Activated CD4-positive, alpha-beta T cell treated with anti-CD3 and anti-CD28 coated beads for 36 hours (primary cell): ENCODE measurements at places on chromosomes 5 and 9. TPM values are rescaled to one million over a fixed set of nuclear protein-coding genes. Genes with fewer than 3 reads are reported as not detected.

DNA sequence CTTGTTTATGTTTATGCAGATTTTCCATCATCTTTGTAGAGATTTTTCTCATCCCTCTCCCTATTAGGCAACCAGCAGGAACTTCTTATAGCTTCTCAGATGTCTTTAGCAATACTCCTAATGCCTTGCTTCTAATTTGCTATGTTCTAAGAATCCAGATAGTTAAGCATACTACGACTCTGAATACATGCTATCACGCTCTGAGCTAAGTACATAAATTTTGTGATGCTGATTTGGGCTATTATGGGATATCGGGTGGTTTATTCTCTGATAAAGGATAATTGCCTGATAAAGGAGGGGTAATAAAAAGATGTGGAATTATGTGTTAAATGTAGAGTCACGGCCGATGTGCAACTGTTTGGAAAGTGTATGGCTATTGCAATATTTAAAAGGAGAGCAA lies 6.5 kb upstream of the FBXL7 start:
- no peaks in the 10 kb centered on the region for H3K36me3 ChIP-seq
- H3K4me1 ChIP-seq = no peaks in the 10 kb centered on the region
- no peak overlapping the region for H3K4me3 ChIP-seq
- no peak for DNase-seq
- no peak overlapping the region for H3K27ac ChIP-seq

- no peak overlapping the region for H3K4me3 ChIP-seq
- H3K4me1 ChIP-seq = no peaks in the 10 kb centered on the region
- no peak for DNase-seq
- H3K27me3 ChIP-seq = peaks cover 12% of the 10 kb centered on the region
- no peak overlapping the region for H3K27ac ChIP-seq
Observed at GRCh38 chr9:18766989-18767550, 265.9 kb downstream of the SAXO1 start.

DNA sequence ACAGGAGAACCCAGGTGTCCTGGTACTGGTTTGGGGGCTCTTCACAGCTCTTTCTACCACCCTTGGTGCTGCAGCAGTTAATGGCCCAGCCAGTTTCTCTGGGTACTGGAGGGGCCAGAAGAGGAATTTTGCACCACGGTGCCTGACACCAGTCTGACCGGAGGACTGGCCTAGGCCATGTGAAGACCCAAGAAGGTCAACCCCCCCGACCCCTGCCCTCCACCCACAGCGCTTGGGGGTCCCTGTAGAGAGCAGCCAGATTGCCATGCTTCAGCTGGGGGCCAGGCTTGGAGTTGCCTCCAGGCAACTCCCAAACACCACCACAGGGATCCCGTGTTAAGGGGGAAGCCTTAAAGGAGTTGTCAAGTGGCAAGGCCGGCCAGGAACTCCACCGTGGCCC lies 6.2 kb downstream of the ARSI start:
- no peak for DNase-seq
- peaks cover 13% of the 10 kb centered on the region for H3K27me3 ChIP-seq
- no peaks in the 10 kb centered on the region for H3K4me1 ChIP-seq
- H3K4me3 ChIP-seq = no peak overlapping the region

DNA sequence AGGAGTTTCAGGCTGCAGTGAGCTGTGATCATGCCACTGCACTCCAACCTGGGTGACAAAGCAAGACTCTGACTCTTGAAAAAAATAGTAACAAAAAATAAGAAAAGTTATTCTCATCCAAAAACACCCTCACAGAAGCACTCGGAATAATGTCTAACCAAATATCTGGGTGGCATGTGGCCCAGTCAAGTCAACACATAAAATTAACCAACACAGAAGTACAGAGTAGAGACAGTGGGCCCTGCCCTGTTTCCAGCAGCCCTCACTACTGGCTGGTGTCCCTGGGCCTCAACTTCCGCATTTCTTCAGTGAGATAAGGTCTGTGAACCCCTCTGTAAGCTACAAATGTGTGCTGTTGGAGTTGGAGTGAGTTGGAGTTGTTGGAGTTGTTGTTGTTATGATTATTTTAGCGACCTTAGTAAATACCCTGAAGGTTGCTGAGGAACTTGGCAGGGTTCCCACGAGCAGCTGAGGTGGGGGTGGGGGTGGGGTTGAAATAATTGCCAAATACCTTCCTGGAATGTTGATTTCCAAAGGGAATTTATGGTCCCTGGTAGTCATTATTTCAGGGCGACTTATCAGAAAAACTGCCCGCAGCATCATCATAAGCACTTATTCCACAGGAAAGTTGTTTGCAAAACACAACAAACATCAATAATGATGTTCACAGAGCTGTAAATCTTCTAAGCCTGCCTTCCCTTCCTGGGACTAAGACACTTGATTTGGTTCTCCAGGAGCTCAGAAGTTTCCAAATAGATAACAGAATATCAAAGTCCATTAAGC lies 30.2 kb downstream of the C5orf15 start:
- H3K27me3 ChIP-seq = no peaks in the 10 kb centered on the region
- DNase-seq = no peak
- peaks cover 27% of the 10 kb centered on the region for H3K4me1 ChIP-seq
- no peaks in the 10 kb centered on the region for H3K36me3 ChIP-seq

- H3K36me3 ChIP-seq = peaks cover 7% of the 10 kb centered on the region
- no peak overlapping the region for H3K27ac ChIP-seq
- H3K4me3 ChIP-seq = no peak overlapping the region
- H3K4me1 ChIP-seq = peaks cover 48% of the 10 kb centered on the region
- H3K27me3 ChIP-seq = no peaks in the 10 kb centered on the region
- DNase-seq = no peak
Observed at GRCh38 chr5:76497065-76497460, 94.0 kb downstream of the IQGAP2 start.

DNA sequence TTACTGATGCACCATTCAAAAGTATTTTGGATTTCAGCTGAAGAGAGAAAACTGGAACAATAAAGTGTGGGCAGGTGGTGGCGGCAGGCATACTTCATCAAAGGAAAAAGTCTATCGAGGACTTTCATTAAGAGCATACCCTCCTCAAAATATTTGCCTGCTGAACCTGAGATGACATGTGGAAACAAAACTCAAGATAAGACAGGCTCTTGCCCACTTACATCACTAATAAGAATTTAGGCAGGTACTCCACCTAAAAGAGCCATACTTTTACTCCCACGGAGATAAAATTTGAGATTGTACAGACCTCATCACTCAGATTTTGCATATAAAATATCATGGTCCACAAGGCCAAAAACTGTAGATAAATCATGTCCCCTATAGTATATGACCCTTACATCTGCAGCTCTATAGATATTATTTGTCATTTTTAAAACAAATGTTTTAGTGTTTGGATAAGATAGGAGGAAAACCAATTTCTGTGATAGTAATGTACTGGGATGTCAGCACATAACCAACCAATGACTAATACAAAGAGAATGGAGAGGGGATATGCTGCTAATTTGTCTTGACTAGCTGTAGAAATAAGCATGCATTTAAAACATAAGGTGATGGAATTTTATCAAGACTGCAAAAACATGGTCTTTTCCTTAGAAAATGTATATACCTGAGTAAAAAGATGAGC lies 730.6 kb upstream of the ZNF608 start:
- DNase-seq = no peak
- no peak overlapping the region for H3K4me3 ChIP-seq
- no peaks in the 10 kb centered on the region for H3K27me3 ChIP-seq
- H3K4me1 ChIP-seq = no peaks in the 10 kb centered on the region
- no peak overlapping the region for H3K27ac ChIP-seq

NR2F1-AS1 gene
- not detected for total RNA-seq

DNA sequence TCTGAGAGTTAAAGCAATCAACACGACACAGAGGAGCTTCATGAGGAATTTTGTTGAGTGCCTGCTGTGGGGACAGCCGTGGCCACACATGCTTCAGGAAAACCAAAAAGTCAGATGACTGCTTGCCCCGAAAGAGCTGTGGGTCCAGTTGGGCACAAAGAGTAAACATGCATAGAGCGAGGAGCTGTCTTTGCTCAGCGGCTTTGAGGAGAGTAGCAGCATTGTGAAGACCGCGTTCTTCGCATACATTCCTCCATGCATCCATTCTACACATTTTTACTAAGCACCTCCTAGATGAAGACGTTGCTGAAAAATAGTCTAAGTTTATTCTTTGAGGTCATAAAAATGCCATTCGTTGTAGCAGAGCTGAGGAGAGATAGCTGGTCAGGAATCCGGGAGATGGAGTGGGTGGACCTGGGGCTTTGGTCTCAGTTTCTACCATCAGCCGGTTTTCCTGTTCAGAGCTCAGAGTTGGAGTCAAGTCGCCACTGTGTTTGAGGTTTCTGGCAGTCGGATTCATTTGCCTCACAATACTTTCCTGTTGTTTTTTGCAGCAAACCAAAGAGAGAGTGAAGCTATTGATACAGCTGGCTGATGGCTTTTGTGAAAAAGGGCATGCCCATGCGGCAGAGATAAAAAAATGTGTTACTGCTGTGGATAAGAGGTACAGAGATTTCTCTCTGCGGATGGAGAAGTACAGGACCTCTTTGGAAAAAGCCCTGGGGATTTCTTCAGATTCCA lies 194.5 kb upstream of the OTULINL start:
- H3K4me1 ChIP-seq = no peaks in the 10 kb centered on the region
- no peak overlapping the region for H3K27ac ChIP-seq
- peaks cover 2% of the 10 kb centered on the region for H3K36me3 ChIP-seq
- DNase-seq = no peak
- peaks cover 2% of the 10 kb centered on the region for H3K27me3 ChIP-seq

GRCh38 chr5:107383414-107383813 lies 287.3 kb downstream of the EFNA5 start:
- peaks cover 12% of the 10 kb centered on the region for H3K4me1 ChIP-seq
- H3K27me3 ChIP-seq = no peaks in the 10 kb centered on the region
- no peak overlapping the region for H3K27ac ChIP-seq
- H3K36me3 ChIP-seq = no peaks in the 10 kb centered on the region

CBY3 gene
- 0.71 TPM for total RNA-seq

DNA sequence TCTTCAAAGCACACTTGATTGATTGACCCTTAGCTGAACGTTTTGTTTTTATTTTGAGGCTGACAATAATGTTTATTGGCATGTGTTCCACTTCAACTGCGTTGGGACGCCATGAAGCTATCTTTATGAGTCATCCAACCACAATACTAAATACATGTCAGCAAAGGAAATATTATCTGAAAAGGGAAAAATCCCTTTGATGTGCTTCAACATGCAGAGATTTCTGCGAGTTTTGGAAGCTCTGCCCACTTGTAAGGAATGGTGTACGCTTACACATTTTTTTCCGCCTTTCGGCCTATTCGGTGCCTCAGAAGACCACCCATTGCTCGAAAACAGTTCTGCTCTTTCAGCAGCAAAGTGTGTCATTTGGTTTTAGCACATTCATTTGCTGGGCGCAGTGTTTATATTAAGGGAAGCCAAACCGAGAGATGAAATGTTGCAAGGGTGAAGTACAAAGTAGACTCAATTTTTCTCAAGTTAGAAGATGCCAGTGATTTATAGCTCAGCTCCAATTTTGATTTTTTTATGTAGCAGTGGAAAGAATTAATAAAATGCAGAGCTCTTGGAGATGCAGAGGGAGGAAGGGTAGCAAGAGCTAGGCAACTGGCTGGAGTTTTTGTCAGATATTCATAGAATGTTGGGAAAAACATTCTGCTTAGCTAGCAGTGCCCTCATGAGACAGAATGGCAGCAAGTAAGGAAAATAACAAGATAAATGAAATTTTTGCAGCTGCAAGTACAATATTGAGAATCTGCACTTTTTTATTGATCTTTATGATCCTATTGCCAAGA lies 68.9 kb downstream of the PRDM6 start:
- H3K27me3 ChIP-seq = peaks cover 2% of the 10 kb centered on the region
- no peak overlapping the region for H3K4me3 ChIP-seq
- no peaks in the 10 kb centered on the region for H3K36me3 ChIP-seq
- no peak overlapping the region for H3K27ac ChIP-seq
- DNase-seq = no peak

GRCh38 chr5:124927735-124928134 lies 181.3 kb upstream of the ZNF608 start:
- no peaks in the 10 kb centered on the region for H3K36me3 ChIP-seq
- peaks cover 4% of the 10 kb centered on the region for H3K27me3 ChIP-seq
- no peaks in the 10 kb centered on the region for H3K4me1 ChIP-seq
- DNase-seq = no peak
- H3K4me3 ChIP-seq = no peak overlapping the region

GRCh38 chr5:135375040-135375793 lies 23.8 kb downstream of the MACROH2A1 start:
- H3K4me3 ChIP-seq = no peak overlapping the region
- no peak overlapping the region for H3K27ac ChIP-seq
- DNase-seq = no peak
- H3K4me1 ChIP-seq = peaks cover 76% of the 10 kb centered on the region
- H3K27me3 ChIP-seq = no peaks in the 10 kb centered on the region

DNA sequence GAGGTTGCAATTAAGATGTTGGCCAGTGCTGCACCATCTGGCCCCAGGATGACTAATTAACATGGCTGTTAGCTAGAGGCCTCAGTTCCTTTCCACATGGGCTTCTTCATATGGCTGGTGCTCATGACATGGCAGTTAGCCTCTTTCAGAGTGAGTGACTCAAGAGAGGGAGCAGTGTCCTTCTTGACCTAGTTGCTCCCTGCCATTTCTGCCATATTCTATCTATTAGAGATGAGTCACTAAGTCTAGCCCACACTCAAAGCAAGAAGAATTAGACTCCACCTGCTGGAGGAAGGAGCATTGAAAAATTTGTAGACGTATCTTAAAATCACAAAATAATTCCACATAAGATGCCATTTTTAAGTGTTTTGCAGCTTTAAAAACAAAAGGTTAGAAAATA lies 651.2 kb upstream of the CCNG1 start:
- no peaks in the 10 kb centered on the region for H3K27me3 ChIP-seq
- DNase-seq = no peak
- no peaks in the 10 kb centered on the region for H3K4me1 ChIP-seq
- H3K27ac ChIP-seq = no peak overlapping the region
- H3K36me3 ChIP-seq = peaks cover 1% of the 10 kb centered on the region
- no peak overlapping the region for H3K4me3 ChIP-seq

- peaks cover 31% of the 10 kb centered on the region for H3K27me3 ChIP-seq
- H3K4me3 ChIP-seq = no peak overlapping the region
- DNase-seq = no peak
- no peaks in the 10 kb centered on the region for H3K36me3 ChIP-seq
- no peak overlapping the region for H3K27ac ChIP-seq
Observed at GRCh38 chr5:90871391-90871991, 312.9 kb downstream of the ADGRV1 start.

GRM6 gene
- total RNA-seq = not detected

DNA sequence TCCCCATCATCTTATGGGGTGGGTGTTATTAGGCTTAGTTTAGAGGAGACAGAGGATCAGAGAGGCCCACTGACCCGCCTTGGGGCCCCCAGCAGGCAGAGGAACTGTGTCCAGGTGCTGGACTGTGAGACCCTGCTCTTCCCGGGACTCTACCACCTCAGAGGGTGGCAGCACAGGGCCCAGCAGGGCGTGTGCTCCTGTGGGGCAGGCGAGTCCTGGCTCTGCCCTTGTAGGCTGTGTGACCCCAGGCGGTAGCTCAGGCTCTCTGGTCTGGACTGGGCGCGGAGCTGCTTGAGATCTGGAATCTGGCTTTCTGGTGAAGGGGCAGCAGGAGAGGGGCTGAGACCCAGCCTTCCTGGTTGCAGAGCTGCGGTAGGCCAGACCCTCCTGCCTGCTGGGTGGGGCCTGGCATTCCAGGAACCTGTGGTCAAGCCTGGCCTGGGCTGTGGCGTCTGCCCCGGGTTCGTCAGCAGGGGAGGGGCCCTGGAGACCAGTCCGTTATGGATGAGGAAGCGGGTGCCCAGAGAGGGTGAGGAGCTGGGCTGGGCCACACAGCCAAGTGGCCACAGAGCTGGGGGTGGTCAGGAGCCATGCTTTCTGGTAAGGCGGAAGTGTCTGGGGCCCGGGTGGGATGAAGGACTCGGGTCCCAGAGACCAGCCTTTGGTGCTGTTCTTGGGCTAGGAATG lies 46.5 kb downstream of the RXRA start:
- H3K4me1 ChIP-seq = no peaks in the 10 kb centered on the region
- H3K36me3 ChIP-seq = no peaks in the 10 kb centered on the region
- no peak overlapping the region for H3K27ac ChIP-seq
- DNase-seq = no peak

- H3K27me3 ChIP-seq = peaks cover 4% of the 10 kb centered on the region
- no peak overlapping the region for H3K4me3 ChIP-seq
- no peaks in the 10 kb centered on the region for H3K36me3 ChIP-seq
Observed at GRCh38 chr5:57817924-57818323, 335.3 kb upstream of the ACTBL2 start.
